ENCODE measurements at places on chromosomes 4 and X. TPM values are rescaled to one million over a fixed set of nuclear protein-coding genes. Genes with fewer than 3 reads are reported as not detected.

The TBC1D9 gene
- 10.9 TPM for total RNA-seq

The UGT2B17 gene
- not detected for total RNA-seq

The AWAT2 gene
- total RNA-seq = not detected

The SERTM2 gene
- total RNA-seq = not detected

The PARM1 gene
- 1.3 TPM for total RNA-seq

The RTL9 gene
- total RNA-seq = 1.2 TPM

The CYSLTR1 gene
- 1.1 TPM for total RNA-seq
